ENCODE measurements at places on chromosomes 12 and 14.

DNA sequence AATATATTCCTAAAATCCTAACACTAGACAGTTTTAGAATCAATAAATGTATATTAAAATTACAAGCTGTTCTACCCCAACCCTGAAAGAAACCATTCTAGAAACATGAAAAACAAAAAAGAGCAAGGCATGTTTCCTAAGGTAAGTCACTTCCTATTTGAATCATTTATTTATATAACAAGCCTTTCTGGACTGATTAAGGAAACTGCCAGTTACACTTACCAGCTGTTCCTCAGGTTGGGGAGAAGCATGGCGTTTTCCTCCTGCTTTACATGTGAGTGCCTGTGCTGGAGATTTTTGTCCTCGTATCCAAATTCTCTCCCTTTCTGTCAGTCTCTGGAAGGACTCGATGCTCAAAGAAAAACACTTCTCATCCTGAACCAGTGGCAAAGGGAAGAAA is 183.3 kb downstream of the EFCAB11 start:
- DNase-seq: no peak

DNA sequence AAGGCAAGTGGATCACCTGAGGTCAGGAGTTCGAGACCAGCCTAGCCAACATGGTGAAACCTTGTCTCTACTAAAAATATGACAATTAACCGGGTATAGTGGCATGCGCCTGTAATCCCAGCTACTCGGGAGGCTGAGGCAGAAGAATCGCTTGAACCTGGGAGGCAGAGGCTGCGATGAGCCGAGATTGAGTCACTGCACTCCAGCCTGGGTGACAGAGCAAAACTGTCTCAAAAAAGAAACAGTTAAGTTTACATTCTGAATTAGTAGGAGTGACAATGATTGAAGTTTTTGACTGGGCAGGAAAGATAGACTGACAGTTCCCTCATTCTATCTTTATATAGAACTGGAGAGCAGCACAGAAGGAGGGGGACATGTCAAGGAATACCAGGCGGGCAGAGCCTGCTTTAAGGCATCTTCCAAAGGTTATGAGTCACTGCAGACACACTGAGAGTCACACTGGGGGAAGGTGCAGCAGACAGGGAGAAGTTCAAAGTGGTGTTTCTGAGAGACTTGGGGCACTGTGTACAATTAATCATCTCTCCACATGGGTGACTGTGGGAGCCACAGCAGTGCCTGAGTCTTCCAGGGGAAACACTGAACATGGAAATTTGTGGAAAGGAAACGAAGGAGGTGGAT is 42.8 kb upstream of the RNASE3 start:
- DNase-seq: no peak

DNA sequence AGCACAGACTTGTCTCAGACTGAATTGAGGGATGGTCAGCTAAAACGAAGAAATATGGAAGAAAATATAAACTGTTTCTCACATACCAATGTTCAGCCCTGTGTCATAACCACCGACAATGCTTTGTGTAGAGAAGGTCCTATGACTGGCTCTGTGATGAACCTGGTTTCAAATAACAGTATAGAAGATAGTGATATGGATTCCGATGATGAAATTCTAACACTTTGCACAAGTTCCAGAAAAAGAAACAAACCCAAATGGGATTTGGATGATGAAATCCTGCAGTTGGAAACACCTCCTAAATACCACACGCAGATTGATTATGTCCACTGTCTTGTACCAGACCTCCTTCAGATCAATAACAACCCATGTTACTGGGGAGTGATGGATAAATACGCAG is 7.9 kb upstream of the MAPK1IP1L start:
- DNase-seq: no peak

GRCh38 chr12:44100264-44100663 is 264.4 kb downstream of the TMEM117 start:
- DNase-seq: no peak
